CD14-positive monocyte (primary cell): ENCODE measurements at places on chromosomes 5 and 9.

DNA sequence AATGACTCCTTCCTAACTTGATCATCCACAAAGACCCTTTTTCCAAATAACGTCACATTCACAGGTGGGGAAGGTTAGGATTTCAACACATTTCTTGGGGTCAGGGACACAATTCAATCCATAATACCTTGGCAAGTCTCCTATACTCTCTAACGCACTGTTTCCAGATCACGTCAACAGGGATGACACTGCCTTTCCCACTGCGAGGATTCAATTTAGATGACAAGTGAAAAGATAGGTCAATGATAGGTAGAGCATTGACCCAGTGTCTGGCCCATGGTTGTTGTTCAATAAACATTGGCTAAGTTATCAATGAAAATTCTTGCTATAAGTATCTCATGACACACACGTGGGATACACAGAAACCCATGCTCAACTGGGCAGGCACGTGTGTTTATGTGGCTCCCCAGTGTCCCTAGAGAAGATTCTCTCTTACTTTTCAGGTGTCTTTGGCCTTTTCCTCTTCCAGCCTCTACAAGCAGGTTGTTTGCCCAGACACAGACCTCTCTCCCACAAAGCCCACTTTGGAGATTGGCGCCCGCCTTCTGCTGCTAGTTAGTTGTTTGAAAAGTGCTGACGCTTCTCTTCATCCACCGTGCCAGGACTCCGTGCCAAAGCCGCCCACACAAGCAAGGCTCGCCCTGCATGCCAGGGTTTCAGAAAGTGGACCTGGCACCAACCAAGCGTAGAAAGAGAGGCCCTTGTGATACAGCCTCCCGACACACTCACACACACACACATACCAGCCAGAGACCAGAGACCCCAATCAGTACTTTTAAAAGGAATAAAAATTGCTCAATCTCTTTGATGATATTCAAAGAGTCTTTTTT is 594.5 kb downstream of the BNC2 start:
- DNase-seq = no peak

DNA sequence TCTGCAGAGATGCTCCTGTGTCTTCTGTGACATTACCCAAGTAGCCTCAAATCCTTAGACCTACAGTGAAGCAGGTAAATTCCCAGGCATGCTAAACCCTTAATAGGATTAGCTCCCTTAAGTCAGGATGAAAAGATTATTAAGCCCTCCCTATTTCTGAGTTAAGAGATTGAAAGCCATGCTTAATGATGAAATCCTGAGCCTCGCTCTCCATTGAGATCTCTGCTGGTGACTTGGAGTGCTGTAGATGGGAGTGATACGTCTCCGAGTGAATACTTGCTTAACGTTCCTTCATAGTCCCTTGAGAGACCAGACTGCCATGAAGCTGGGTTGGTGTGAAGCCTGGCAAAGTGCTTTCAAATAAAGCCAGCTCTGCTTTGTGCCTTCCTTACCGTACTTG is 34.2 kb downstream of the AOPEP start:
- no peak for DNase-seq

DNA sequence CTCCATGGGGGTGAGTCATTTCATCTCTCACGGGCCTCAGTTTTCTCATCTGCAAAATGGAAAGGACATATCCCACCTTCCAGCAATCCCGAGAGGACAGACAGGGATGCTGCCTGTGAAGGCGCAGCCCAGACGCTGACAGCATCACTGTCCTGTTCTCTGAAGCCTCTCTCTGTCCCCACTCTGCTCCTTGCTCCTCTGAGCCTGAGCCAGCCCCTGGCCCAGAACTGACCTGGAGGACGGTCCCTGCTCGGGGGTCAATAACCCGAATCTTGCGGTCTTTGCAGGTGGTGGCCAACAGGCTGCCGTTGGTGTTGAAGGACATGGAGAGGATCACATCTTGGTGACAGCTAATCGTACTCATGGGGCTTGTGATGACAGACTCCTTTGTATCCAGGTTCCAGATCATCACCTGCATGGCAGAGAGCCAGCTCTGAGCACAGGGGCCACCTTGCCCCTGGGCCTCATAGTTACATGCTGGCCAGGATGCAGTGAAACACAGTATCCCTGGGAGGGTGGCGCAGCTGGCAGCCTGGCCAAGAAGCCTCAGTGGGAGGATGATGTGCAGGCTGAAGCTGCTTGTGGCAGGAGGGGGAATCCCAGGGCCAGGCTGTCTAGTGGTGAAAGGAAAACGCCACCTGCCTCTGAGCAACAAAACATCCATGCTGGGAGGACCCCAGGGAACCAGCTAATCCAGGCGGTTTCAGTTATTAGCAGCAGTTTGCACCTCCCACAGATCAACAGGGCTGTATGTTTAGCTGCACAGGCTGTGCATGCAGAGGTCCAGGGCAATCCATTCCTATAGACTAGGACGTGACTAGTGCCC is 14.0 kb upstream of the TRIM14 start:
- no peak for DNase-seq

GRCh38 chr5:150710165-150710564 is 9.3 kb upstream of the RBM22 start:
- no peak for DNase-seq

DNA sequence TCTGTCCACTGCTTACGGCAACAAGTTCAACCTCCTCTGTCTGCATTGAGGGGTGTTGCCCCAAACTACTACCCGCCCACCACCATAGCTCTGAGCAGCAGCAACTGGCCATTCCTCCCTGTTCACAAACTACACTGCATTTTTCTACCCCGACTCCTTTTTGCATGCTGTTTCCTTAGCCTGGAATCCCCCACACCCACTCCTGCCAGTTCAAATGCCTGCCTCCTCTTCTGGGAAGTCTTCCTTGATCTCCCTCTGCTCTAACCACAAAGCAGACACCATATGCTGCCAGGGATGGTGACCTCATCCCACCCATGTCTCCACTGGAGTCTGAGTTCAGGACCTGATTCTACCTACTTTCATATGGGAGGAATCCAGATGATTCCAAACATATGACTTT is 13.3 kb downstream of the ALDH1B1 start:
- no peak for DNase-seq

- peak; percentile 47 for DNase-seq
These were observed 62.2 kb upstream of the PPARGC1B start for GRCh38 chr5:149667829-149668330.

- no peak for DNase-seq
These were observed 284.4 kb downstream of the PIK3R1 start for GRCh38 chr5:68499987-68500386.

GRCh38 chr9:133991214-133991921 is 756 bp downstream of the VAV2 start:
- peak; percentile 8 for DNase-seq

DNA sequence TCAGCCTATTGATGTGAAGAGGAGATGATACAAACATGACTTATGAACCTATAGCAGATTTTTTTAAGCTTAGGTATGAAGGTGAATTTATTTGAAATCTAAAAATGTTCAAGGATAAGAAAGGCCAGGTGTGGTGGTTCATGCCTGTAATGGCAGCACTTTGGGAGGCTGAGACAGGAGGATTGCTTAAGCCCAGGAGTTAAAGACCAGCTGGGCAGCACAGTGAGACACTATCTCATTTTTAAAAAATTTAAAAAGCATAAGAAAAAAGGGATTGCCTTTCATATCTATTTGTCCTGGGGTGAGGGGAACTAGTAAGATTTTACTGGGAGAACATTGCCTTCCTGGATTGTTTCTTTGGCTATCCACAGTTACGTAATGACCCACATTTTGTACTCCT is 40.8 kb upstream of the SRP19 start:
- no peak for DNase-seq

DNA sequence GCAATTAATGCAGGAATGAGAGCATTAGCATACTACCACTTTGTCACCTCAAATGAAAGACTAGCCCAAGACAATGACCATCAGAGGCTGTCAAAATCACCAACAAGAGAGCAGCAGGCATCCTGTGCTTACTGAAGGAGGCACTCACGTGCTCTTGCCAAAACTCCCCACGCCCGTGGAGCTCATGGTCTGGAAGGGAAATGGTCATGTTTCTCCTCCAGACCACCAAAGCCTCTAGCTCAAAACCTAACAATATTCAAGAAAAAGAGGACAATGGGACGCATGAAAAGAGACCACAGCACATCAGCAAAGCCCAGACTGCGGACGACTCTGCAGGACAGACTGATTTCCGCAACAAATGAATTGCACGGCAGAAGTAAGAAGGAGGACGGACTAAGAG is 12.8 kb downstream of the AKNA start:
- DNase-seq = no peak

DNA sequence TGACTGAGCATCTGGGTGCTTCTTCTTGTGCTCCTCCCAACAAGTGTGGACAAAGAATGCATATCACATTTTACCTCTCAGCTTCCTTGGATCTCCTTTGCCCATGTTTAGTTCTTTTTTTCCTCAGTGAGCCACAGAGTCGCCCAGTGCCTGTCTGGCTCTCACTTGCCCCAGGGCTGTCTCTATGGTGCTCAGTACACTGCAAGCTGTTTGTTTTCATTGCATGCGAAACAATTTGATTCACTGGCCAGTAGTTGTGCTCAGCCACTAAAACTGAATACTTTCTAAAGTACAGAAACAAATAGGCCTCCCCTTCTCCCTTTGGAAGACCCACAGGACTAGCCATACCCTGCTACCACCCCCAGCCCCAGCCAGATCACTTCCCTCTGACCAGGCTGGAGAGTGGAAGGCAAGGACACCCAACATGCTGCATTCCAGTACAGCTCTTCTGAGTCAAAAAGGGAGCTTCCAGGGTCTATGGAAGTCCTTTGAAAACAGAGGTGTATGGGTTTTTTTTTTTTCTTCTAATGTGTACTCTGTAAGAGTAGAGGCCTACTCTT is 3.8 kb downstream of the LHFPL2 start:
- DNase-seq = no peak

GRCh38 chr5:77921094-77921768 is 145.1 kb upstream of the TBCA start:
- DNase-seq = no peak
